ENCODE measurements at places on chromosomes 7 and 10.

DNA sequence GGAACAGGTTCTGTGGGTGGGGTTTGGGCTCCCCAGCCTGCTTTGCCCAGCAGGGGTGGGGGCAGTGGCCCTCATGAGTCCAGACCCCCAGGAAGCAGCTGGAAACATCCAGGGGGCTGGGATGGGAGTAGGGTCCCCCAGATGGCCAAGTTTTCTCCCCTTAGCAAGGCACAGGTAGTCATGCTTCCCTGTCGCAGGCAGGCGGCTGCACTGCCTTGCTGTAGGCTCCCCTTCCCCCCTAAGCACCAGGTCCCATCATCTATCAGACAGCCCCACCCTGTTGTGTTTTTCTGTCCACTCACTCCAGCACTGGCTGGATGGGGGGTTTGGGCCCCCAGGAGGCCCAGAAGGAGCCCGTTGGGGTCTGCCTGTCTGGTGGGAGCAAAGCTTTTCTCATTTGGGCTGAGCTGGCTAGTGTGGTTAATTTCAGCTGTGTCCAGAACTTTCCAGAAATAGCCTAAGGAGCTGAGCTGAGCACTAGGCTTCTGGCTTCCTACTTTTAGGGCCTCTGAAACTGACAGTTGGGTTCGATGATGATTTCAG is 7.9 kb downstream of the BRI3 start:
- no peak for DNase-seq

DNA sequence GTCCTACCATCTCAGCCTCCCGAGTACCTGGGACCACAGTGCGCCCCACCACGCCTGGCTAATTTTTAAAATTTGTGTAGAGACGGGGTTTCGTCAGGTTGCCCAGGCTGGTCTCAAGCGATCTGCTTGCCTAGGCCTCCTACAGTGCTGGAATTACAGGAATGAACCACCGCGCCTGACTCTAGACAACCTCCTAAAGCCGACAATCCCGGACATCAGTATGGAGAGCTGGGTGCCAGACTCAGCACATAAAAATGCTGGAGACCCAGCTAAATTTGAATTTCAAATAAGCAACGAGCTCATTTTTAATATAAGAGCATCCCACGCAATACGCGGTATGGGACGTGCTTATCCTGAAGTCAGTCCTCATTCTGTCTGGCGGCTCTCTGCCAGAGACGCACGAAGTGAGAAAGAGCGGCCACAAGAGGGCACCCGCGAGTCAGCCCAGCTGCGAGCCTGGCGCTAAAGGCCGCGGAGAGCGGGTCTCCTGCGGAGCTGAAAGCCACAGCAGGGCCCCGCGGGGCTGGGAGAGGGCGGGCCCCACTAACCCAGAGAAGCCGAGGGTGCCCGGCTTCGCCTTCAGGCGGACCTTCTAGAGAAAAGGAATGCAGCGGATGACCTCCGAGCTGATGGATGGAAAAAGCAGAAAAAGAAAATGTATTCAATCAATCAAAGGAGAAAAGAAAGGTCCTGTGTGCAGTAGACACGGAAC is 7.0 kb downstream of the CALY start:
- DNase-seq = peak; percentile 76

DNA sequence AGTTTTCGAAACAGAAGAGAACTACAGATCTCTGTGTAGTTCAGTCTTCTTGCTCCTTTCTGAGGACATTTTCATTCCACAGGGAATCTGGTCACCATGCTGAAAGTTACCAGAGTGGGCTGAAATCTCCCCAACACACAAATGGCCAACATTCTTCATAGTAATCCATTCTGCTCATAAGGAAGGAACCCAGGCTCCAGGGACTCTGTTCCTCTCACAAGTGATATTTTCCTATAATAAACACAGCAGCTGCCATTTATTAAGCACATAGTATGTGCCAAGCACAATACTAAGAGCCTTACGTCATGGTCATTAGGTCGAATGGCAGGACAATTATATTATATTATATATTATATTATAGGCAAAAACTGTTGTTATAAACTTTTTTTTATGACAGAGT is 109.8 kb downstream of the RAB11FIP2 start:
- no peak for DNase-seq

DNA sequence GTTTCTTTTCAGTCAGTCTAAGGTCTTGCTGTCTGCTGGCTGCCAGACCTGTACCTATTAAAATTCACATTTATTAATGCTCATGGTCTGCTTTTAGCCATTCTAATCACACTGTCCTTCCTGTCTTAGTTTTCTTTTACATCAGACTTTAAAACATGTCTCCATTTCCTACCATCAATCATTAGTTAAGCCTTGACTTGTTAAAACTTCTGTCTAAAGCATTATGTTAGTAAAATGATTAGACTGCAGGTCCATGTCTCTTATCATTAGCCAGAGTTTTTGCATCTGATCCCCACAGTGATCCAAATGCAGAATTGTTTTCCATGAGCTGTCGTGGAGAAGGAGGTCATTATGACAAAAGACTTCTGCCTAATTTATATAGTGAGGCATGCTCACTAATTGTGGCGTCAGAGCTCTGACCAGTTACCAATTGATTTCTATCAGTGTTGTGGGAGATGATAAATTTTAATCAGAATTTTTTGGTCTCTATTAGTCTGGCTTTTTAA is 226.5 kb downstream of the DKK1 start:
- DNase-seq = no peak

DNA sequence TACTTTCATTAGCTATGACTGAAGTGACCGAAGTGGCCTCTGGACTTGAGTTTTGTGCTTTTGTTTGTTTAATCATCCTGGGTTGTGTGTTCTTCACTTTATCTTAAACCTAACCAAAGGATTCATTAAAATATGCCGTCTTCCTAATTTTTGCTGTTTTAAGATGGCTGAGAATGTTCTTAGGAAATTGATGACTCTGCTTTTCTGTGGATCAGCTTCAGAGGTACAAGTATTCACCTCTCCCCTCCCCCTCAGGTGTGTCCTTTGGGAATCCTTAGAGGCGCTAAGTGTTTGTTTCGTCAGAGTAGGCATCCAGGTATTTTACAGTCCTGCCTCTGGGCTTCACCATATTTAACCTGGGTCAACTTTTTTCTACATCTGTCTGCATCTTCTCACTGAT is 1.1 kb downstream of the CCDC126 start:
- DNase-seq = no peak

GRCh38 chr7:2031451-2031845 is 201.3 kb downstream of the MAD1L1 start:
- no peak for DNase-seq

GRCh38 chr10:58651040-58651439 is 138.4 kb downstream of the BICC1 start:
- DNase-seq = no peak

DNA sequence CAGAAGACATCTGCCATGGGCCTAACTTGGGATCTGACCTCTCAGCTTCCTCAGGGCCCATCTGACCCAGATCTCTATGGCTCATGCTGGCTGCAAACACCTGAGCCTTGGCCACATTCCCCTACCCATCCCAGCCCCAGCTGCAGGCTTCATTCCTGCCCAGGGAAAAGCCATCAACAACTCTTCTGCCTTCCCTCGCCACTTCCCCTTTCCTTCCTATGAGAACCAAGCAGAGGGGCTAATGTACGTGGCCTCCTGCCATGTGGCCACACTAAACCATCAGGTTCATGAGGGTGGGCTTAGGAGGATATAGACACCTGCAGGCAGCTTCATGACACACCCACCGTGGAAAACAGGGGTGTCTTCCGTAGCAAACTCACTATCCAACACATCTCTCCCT is 312.2 kb downstream of the GALNT17 start:
- no peak for DNase-seq

DNA sequence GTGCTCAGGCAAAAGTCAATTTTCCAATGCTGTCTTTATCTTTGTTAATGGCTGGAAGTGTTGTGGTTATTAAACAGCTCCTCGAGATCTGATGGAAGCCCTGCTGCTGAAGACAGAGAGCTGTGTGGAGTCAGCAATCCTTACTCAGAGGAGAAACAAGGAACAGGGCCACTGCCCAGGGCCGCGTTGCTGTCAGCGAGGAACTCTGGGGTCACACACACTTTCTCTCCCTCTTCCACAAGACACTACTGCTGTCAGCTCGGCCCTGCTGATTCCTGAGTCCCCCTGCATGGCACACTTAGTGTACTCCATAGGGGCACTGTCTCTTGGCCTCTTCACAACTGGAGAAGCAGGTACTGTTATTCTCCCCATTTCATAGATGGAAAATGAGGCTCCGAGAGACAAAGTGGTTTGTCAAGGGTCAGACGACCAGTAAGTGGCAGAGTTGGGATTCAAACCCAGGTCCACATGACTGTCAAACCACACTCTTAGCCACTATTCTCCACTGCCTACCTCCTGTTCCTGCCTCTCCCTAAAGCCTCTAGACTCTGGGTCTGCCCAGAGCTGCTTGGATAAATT is 29.3 kb upstream of the PDCD4 start:
- no peak for DNase-seq

GRCh38 chr7:134947329-134947728 is 39.0 kb upstream of the AGBL3 start:
- DNase-seq = no peak

GRCh38 chr7:18693406-18693805 is 197.9 kb downstream of the HDAC9 start:
- DNase-seq = no peak

DNA sequence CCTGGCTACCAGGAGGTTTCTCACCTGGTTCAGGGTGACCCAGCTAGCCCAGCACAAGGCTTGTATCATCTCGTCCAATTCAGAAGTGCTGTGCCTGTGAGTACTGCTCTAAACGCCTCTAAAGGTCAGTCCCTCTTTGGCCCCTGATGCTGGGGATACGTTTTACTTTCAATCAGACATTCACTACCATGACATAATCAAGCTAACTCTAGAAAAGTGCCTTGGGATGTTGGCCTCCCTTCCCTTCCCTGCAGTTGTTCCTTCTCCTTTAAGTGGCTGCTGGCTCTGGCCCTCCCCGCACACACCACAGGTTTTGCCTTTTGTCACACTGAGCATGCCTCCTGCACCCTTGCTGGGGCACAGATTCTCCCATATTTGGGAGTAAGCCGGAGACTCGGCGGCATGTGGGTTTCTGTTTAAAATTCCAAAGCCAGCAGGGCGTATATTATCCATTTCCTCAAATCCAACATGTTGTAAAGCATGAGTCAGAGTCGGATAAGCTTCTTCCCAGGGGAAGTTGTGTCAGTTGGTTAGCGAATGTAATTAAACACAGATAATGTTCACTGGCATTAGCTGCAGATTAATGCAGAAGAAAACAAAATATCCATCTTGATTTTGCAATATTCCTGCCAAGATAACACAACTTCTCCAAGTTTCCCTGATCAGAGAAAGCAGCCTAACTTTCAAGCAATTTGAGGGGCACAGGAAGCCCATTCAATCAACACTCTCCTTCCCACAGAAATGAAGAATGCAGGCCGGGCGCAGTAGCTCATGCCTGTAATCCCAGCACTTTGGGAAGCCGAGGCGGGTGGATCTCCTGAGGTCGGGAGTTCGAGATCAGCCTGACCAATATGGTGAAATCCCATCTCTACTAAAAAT is 31.8 kb upstream of the VCL start:
- no peak for DNase-seq

- no peak for DNase-seq
Observed at GRCh38 chr7:112410092-112410491, 40.2 kb upstream of the IFRD1 start.

DNA sequence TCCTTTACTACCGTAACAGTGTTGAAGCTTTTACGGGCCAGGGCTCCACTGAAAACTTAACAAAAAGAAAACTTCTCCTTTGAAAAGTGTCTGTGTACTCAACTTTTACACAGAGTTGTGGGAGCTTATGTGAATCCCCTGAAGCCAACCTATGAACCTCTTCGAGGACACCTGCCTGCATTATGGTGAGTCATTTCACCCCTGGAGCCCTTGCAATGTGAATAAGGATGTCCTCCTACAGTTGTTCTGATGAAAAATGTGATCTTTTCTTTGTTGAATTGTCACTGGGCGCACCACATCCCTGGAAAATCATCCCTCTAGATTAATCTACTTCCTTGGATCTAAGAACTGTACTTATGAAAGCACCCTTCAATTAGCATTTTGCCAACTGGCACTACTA is 93.2 kb downstream of the SORCS1 start:
- DNase-seq = no peak

GRCh38 chr7:18860221-18860620 is 257.2 kb downstream of the TWIST1 start:
- DNase-seq = no peak

GRCh38 chr10:93481637-93482144 is 443 bp downstream of the MYOF start:
- no peak for DNase-seq

All from stimulated activated naive B cell treated with anti-CD40 and anti-IgM and Interleukin-4, amounts not matched to agents 10 μg/mL and 1 μg/mL and 100 μg/mL, for 72 hours (primary cell).